ENCODE measurements at places on chromosomes 12 and 14.

DNA sequence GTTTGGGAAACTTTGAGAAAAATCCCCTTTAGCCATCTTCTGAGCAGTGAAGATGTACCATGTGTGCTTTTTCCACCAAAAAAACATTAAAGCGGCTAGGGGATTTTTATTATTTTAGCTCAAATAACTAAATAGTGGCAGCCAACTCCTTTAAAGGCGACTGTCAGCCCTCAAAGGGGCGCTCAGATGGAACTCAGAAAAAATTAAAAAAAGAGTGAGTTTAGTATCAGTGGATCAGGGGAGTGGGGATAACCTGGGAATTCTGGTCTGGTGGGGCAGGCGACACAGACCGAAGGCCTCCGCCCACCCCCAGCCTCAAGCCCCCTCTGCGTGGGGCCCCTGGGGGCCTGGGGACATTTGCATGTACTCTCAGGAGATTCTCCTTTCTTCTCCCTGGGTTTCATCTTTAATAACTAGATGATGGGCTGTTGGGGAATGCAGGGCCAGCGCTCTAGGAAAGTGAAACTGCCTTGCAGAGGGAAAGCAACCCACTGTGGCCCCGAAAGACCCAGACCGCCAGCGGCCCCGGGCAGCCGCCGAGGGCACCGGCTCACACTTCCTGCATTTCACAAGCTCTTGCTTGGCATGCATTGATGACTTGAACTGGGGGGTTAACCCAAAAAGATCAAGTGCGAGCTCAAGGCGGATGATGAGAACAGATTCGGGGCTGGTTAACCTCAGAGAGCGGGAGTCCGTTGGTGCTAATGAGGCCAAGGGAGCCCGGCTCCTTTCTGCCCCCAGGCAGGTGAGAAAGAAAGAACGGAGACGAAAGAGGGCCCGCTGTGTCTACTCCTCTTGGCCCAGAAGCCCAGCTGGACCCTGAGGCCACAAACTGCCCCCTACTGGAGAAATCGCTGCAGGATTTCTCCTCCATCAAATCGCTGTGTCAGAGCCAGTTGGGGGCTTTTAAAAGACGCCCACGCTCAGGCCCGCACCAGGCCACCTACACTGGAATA lies 7.3 kb upstream of the BATF start:
- DNase-seq: no peak

GRCh38 chr12:94333396-94333795 lies 126.3 kb downstream of the CEP83 start:
- no peak for DNase-seq

DNA sequence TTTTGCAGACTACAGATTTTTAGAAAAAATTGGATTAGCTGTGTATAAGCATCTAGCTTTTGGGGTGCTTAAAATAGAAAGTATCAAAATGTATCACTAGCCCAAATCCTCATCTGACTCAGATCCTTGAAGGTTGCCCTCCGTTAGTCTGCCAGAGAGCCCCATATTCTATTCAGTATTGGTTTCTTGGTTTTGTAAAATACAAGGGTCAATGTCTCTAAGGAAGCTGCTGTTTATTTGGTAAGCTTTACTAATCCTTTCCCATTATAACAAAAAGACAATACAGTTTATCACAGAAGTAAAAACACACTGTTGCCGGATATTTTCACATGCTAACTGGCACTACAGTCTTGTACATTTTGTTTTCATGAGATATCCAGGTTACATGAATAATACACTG lies 92.8 kb upstream of the PTHLH start:
- no peak for DNase-seq

DNA sequence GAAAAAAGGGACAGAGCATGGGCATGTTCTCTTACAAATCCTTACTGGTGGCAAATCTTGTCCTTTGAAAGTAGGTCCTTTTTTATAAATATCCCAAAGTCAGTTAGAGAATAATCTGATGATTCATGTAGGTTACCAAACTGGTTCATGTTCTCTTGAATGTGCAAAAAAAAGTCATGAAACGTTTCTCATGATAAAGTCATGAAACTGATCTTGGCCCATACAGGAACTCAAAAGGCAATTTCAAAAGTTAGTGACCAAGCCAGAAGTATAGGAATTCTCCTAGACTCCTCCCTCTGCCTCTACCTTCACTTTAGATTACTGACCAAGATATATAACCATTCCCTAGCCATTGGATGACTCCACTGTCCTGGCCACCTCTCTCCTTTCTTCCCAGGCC lies 27.3 kb upstream of the SPTSSA start:
- no peak for DNase-seq

DNA sequence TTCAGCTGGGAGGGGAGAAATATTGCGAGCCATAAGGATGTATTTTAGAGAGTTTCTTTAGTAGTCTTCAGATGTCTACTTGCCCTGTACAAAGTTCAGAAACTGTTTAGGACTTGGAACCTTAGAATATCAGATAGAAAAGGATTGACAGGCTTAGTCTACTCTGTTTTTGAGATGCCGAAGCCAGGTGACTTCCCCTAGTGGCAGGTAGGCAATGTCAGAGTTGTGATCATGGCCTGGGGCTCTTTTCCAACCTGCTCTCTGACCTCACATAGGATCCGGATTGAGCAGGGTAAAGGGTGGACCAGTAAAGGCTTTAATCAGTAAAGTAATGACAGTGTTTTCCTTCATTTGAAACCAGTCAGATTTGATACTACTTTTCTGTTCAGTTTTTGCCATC lies 59.6 kb downstream of the PRKCH start:
- no peak for DNase-seq

DNA sequence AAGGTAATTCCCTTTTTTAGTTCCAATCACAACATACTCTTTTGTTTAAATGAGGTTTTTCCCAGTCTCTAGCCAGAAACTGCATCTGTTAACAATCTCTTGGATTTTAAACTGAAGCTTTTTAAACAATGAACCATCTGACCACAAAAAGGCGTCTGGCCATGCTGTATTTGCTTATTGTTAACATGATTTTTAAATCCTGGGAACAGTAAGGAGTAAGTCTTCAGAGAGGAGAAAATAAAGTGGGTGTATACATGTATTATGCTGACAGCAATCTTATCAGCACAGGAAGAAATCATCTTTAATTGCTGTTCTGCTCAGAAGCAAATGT lies 106.2 kb downstream of the DAAM1 start:
- no peak for DNase-seq

- DNase-seq: no peak
These were observed 82.7 kb downstream of the ADCK1 start for GRCh38 chr14:77882636-77883035.

GRCh38 chr12:112130441-112130998 lies 5.2 kb downstream of the TRAFD1 start:
- no peak for DNase-seq

DNA sequence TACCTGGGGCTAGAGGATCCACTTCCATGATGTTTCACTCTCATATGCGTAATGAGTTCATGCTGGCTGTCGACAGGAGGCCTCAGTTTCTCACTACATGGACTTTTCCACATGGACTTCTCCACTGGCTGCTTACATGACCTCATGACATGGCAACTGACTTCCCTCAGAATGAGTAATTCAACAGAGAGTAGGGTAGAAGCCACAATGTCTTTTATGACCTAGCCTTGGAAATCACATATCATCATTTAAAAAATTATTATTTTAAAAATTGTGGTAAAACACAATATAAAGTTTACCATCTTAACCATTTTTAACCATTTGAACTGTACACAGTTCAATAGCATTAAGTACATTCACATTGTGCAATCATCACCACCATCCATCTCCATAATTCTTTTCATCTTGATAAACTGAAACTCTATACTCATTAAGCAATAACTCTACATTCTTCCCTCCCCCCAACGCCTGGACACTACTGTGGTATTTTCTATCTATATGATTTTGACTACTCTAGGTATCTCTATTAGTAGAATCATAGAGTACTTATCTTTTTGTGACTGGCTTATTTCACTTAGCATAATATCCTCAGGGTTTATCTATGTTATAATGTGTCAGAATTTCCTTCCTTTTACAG lies 144.5 kb downstream of the TGFB3 start:
- DNase-seq: no peak

DNA sequence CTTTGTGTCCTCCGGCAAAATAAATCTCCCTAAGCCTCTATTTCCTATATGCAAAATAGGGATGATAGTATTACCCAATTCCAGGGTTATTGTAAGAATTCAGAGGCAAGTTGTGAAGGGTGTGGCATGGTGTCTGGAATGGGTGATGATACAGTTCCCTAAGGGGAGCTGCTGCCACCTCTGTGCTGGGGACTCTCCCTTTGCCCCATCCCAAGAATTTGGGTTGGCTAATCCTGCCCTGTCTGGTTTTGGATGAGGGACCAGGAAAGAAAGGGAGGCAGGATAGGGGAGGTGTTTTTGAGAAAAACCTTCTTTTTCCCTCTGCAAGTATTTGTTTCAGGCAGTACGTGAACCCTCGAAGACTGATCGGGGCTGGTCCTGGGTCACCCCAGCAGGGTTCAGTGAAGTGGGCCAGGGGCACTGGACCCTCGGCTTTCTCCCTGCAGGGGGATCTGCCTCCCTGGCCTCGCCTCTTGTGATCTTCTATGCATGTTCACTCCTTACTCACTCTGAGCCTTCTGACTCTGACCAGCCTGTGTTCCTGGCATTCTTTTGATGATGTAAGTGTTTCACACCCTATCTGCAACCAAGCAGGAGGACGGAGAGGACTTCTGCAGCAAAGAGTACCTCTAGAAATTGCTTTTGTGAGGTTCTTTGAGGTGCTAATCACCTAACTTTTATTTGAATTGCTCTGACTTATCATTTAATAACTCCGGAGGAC lies 60.8 kb downstream of the RASSF3 start:
- DNase-seq: no peak

- no peak for DNase-seq
These were observed 8.0 kb downstream of the SCNN1A start for GRCh38 chr12:6367065-6367968.

DNA sequence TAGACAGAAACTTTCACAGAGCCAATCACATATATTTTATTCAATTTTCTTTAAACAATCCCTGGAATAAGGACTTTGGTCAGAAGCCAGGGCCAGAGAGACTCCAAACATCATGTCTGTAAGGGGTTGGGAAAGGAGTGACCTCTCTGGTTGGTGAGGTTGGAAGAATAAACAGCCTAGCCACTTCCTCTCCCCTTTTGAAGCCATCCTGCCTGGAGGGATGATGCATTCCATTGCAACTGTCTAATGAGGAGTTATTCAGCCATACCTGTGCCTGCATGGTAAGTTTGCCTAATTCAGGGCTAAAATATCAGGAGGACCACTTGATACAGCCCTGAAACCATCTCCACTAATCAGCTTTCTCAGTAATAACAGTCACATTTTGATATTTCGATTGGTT lies 299.8 kb downstream of the KCNH5 start:
- DNase-seq: no peak

DNA sequence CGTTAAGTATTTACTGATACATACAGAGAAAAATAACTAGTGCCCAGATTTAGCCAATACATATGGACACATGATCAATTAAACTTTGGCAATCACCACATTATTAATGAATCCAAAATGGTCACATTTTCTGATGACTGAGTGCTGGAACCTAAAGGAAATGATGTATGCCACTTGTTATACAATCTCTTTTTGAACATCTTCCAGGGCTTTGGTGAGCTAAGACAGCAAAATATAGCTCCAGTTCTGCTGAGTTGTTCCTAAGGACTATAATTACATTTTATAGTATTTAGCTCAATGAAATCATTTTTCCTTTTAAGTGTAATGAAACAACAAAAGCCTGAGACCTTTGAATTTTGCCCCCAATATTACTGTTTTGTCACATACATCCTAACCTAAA lies 329.1 kb upstream of the ATP2B1 start:
- no peak for DNase-seq

- no peak for DNase-seq
These were observed 142.3 kb downstream of the RTN1 start for GRCh38 chr14:59728304-59728703.

- DNase-seq: no peak
These were observed 8.0 kb upstream of the C1R start for GRCh38 chr12:7100239-7100638.

GRCh38 chr12:82625523-82625922 lies 61.2 kb upstream of the TMTC2 start:
- no peak for DNase-seq

DNA sequence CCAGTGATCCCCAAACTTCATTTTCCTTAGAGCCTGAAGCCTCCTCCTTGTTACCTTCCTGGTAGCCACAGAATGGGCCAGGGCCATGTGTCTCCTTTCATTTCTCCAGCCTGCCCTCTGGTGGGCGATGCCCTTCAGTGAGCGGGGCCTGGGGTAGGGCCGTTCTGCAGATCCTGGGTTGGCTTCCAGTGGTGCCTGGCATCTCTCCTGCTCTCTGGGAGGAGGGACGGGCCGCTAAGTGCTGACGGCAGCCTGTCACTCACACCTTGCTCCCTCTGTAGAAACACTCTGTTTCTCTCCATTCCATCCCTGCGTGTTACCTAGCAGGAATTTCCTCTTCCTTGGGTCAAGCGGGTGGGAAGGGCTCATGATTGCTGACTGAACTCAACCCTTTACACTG lies 232.1 kb downstream of the CACNA1C start:
- DNase-seq: no peak

DNA sequence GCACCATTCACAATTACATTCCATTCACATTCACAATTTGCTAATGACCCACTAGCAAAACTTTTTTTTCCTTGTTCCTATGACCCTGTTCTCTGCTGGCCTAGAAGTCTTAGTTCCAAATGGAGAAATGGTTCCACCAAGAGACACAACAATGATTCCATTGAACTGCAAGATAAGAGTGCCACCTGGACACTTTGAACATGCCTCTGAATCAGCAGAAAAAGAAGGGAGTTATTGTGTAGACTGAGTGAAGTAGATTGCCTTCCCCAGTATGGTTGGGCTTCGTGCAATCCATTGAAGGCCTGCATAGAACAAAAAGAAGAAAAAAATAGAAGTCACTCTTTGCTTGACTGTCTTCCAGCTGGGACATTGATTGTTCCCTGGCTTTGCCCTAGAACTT lies 133.8 kb upstream of the PMCH start:
- DNase-seq: no peak

DNA sequence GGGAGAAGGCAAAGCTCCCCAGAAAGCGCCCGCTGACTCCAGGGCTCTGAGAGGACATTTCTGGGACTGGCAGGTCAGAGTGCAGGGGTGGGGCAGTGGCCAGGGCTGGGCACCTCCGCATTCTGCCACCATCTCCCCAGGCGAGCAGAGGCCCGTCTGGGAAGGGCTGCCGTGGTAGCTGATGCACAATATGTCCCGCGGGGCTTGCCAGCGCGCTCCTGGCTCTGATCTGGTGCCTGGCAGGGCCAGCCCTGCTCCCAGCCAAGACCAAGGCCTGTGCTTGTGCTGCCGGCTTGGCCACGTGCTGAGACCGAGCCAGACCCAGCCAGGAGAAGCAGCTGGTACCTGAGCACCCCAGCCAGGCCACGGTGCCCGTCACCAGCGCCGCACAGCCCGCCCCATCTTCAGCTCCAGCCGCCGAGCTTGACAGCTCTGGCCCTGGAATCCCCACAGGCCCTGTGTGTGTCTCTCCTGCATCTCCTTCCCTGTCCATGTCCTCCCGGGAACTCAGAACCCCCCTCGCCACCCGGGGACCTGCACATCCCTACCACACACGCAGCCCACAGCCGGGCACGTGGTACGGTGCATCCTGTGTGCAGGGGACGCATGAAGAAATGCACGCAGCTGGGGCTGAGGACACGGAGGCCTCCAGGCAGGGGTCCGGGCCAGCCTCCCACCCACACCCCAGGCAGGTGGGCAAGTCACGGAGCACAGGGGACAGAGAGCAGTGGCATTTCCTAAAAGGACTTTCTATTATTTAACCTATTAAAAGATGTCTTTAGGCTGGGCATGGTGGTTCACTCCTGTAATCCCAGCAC lies 68.6 kb upstream of the C14orf180 start:
- no peak for DNase-seq

GRCh38 chr12:12612358-12612757 lies 682 bp downstream of the CREBL2 start:
- DNase-seq: peak; percentile 1

Measured in stimulated activated CD8-positive, alpha-beta memory T cell treated with anti-CD3 and anti-CD28 coated beads, Interleukin-4, amount 100 ng/mL, for 1 hour (primary cell).